M059J (cell line): ENCODE measurements at places on chromosomes 16 and 17. TPM values are rescaled to one million over a fixed set of nuclear protein-coding genes. Genes with fewer than 3 reads are reported as not detected.

- no peak for DNase-seq
These were observed 2.7 kb downstream of the NDUFAF8 start for GRCh38 chr17:81241648-81242420.

DNA sequence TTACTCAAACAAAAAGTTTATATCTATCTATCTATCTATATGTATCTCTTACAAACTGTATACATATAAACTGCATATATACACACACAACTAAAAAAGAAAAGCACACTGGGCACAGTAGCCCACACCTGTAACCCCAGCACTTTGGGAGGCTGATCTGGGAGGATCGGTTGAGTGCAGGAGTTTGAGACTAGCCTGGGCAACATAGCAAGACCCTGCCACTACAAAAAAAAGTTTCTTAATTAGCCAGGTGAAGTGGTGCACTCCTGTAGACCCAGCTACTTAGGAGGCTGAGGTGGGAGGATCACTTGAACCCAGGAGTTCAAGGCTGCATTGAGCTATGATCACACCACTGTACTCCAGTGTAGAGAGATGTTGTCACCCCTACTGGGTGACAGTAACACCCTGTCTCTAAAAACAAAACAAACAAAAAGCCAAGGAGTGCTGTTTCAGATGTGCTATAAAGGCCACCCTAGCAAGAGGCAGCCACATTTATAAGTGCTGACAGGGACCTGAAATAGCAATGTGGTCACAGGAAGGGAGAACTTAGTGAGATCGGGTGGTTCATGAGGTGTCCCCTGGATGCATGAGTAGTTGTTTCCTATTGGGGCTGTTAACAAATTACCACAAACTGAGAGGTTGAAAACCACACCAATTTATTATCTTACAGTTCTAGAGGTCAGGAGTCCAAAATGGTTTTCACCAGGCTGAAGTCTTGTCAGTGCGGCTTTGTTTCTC lies 4.8 kb downstream of the CD2BP2 start:
- peak; percentile 60 for DNase-seq

DNA sequence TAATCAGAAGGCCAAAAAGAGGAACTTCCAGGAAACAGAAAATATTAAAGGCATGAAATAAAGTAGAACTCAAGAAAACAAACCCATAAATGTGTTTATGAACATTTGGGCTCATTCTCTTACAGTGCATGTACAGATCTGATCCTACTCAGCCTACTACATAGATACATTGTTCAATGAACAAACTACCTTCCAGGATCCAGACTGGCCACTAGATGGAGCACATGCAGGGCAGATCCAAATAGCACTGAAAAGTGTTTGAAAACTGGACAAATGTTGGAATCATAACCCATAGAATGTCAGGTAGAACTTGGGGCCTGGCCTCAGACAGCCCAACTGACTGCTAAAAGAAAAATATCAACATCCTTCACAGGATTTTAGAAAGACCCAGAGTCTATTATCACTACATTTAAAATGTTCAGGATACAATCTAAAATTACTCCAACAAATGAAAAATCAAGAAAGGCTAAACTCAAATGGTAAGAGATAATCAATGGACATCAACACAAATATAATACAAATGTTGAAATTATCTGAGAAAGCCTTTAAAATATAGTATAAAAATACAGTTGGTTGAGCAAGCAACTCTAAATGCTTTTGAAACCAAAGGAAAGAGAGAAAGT lies 122.4 kb upstream of the NUDT7 start:
- peak; percentile 44 for DNase-seq

- peak; percentile 63 for DNase-seq
These were observed 230.3 kb downstream of the MRTFB start for GRCh38 chr16:14301169-14302030.

DNA sequence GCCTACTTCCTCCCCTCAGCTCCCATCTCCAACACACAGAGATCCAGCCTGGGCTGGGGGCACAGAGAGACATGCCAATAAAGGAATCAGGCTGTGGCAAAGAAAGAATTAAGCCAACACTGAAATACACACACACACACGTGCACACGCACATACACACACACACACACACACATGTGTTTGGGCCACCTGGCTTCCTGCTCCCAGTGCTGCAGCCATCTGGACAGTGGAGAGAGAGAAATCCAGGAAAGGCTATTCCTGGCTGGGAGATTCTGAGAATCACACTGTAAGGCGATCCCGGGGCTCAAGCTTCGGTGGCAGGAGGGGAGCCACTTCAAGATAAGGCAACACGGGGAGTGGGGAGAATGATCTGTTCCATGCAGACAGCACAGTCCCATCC lies 72.4 kb downstream of the NOG start:
- DNase-seq, result no peak

- DNase-seq, result no peak
These were observed 4.2 kb upstream of the KRTAP4-5 start for GRCh38 chr17:41153856-41154255.

- DNase-seq, result no peak
These were observed 215.7 kb upstream of the FOXF1 start for GRCh38 chr16:86294535-86295196.

- peak; percentile 78 for DNase-seq
These were observed 36.0 kb downstream of the ARHGAP23 start for GRCh38 chr17:38464251-38464722.

GRCh38 chr17:4375039-4375748 lies 8.7 kb upstream of the UBE2G1 start:
- DNase-seq, result no peak

DNA sequence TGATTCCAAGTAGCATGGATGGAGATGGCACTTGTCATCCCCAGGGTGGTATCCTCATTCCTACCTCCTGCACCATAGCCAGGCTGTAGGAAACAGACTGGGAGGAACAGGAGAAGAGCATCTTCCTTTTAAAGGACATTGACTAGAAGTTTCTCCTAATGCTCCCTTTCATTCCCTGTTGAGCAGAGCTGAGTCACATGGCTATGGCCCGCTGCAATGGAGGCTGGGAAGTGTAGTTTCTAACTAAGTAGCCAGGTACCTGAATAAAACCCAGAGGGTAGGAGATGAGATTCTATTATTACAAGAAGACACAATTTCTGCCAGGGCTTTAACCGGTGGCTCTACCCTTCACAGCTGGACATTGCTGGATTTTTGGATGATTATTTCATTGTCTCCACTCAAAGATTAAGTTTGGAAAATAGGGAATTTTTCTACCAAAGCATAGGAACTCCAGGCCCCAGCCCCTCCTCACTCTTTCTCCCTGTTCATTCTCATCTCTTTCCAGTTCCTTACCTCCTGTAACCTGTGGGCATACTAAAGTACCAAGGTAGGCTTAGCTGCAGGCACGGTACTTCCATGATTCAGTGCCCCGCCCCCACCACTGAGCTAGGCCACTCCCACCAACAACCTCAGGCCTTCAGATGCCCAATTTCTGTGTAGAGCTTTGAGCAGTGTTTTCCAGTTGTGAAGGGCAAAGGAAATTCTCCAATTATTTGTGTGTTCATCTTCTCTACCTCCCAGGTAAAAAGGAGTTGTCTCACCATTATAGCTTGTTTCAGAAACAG lies 378.3 kb downstream of the CDH13 start:
- peak; percentile 28 for DNase-seq

GRCh38 chr16:55113210-55113609 lies 182.5 kb downstream of the IRX5 start:
- no peak for DNase-seq

- DNase-seq, result no peak
These were observed 10.7 kb upstream of the HSD3B7 start for GRCh38 chr16:30974348-30974747.

DNA sequence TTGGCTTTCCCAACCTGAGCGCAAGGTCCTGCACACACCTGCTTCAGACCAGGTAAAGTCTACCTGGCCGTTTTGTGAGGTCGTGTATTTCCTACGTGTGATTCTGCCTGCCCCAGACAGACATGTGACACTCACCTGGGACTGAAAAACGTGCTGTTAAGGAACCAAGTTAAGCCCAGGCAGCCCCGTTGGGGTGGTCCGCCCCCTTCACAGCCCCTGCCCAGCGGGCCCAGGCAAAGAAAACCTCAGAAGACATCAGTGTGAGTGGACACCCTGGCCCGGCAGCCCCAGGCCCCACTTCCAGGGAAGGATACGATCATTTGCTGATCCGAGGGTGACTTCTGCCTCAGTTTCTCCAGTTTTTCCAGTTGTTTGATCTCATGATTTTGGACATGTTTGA lies 4.7 kb downstream of the CIBAR2 start:
- DNase-seq, result no peak

Gene MNT
- 1.5 and 3.2 TPM in 2 replicates for total RNA-seq

Gene MMP2
- 108 and 198 TPM in 2 replicates for total RNA-seq

Gene KRT12
- not detected in 2 replicates for total RNA-seq

Gene DPEP3
- total RNA-seq, result not detected in 2 replicates

Gene MEOX1
- total RNA-seq, result not detected in 2 replicates
